Gastroesophageal sphincter (tissue), 4 donors: ENCODE measurements at places on chromosomes 12 and 14. TPM values are rescaled to one million over a fixed set of nuclear protein-coding genes. Genes with fewer than 3 reads are reported as not detected.

The IL23A gene
- total RNA-seq, result not detected

The PLXNC1 gene
- 6.6 TPM for total RNA-seq

The TAS2R9 gene
- not detected for total RNA-seq

The TSPAN11 gene
- total RNA-seq, result 15.9 TPM

The RAB15 gene
- 2.5 TPM for total RNA-seq

The PTHLH gene
- total RNA-seq, result 0.47 TPM

GRCh38 chr12:131921866-131922769 lies 7.0 kb upstream of the PUS1 start:
- no peak for ATAC-seq

GRCh38 chr12:126038434-126038833 lies 973.2 kb downstream of the AACS start:
- no peak for ATAC-seq

DNA sequence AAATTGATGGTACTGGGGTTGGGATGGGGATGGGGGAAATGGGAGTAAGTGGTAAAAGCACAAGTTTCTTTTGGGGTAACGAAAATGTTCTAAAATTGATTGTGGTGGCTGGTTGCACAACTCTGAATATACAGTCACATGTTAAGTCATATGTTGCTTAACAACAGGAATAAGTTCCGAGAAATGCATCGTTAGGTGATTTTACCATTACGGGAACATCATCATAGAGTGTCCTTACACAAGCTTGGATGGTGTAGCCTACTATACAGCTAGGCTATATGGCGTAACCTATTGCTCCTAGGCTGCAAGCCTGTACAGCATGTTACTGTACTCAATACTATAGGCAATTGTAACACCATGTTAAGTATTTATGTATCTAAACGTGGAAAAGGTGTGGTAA lies 31.0 kb downstream of the ITGA7 start:
- ATAC-seq, result peak; percentile 34

DNA sequence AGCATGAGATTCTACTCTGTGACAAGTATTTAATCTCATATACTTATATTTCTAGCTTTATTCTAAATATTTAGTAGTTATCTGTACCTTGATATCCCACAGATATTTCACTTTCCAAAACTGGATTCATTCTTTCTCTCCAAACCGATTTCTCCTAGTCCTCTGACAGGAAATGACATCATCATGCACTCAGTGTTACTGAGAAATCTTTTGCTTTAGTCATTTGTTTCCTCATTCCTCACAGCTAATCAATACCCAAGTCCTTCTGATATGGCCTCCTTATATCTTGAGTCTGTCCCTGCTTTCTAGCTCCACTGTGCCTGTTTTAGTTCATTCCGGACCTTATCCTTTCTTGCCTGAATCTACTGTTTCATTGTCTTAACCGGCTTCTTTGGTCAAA lies 39.4 kb upstream of the E2F7 start:
- no peak for ATAC-seq

DNA sequence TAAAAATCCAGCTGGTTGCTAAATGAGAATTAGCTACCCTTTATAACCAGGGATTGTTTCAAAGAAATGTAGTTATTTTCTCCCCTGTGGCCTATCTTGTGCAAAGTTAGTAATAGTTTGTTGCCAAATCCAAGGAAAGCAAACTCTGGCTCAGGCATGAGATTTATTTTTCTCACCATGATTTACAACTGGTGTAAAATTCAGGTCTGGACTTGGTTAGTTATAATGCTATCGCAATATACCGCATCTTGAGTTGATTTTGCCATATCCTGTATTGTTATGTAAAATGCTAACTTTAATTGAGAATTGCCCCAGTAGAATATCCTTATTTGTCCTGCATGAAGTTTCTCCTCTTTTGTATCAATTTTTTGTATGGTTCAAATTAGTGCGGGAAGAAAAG lies 135.5 kb downstream of the CRADD start:
- ATAC-seq, result no peak

- ATAC-seq, result no peak
Observed at GRCh38 chr12:79688376-79689060, 2.2 kb downstream of the PAWR start.

- no peak for ATAC-seq
Observed at GRCh38 chr12:104133321-104133720, 4.7 kb downstream of the NFYB start.

DNA sequence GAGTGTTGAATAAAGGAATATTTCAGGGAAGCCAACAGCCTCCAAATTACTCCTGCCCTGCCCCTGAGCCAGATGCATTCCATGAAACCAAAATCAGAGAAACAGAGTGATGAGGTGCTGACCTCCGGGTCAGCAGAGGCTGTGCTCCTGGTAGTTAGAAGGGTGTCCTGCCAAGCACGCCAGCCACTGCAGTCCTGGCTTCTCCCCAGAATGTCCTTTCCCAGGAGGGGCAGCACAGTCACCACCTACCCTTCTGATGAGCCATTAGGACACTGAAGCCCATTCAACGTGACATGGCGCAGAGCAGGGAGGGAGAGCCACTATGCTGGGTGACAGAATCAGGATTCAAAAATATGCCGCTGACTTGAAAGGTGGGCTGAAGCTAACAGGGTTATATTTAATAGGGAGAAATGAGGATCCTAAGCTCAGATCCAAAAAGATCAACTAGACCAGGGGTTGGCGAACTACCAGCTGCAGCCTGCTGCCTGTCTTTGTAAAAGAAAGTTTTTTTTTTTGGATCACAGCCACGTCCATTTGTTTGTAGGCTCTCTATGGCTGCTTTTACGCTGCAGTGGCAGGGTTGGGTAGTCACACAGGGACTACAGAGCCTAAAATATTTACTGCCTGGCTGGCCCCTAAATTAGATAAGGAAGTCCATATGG lies 34.5 kb upstream of the PLEK2 start:
- ATAC-seq, result no peak

- ATAC-seq, result no peak
Observed at GRCh38 chr14:92595267-92595666, 81.7 kb downstream of the RIN3 start.

DNA sequence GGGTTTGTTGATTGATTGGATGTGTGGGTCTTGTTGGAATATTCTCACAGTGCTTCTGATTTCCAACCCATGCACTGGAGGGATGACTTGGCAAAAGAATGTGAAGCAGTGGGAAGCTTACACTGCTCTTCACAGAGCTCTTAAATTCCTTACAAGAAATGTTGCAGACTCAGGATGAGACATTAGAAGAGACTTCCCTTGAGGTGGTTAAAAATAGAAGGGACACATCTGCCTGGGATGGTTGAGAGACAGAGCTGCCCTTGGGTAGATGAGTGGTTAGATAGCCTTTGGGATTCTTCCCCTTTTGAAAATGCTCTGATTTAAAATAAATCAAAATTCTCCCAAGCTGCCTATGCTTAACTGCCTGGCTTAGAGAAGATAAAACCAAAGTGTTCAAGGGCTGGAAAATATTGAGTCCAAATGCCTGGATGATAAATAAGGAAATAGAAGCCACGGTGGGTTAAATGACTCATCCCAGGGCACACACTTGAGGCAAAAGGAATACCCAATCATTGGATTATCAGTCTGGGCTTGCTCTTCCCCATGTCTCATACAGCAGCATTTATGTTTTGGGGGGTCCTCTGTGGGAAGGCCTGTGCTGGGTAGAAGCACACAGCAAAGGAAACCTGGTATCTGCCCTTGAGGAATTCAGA lies 264.3 kb downstream of the AKAP6 start:
- no peak for ATAC-seq

GRCh38 chr14:59175404-59175803 lies 13.1 kb upstream of the DAAM1 start:
- no peak for ATAC-seq

GRCh38 chr14:36130186-36130585 lies 46.3 kb downstream of the PTCSC3 start:
- ATAC-seq, result no peak

GRCh38 chr14:91326514-91327249 lies 82.2 kb upstream of the GPR68 start:
- no peak for ATAC-seq

- peak; percentile 71 for ATAC-seq
Observed at GRCh38 chr14:90301668-90302090, 30.1 kb downstream of the NRDE2 start.
